ENCODE measurements at places on chromosomes 2 and 18.
A peak's percentile ranks its signal among the peaks of the same experiment; 100 is the strongest.

DNA sequence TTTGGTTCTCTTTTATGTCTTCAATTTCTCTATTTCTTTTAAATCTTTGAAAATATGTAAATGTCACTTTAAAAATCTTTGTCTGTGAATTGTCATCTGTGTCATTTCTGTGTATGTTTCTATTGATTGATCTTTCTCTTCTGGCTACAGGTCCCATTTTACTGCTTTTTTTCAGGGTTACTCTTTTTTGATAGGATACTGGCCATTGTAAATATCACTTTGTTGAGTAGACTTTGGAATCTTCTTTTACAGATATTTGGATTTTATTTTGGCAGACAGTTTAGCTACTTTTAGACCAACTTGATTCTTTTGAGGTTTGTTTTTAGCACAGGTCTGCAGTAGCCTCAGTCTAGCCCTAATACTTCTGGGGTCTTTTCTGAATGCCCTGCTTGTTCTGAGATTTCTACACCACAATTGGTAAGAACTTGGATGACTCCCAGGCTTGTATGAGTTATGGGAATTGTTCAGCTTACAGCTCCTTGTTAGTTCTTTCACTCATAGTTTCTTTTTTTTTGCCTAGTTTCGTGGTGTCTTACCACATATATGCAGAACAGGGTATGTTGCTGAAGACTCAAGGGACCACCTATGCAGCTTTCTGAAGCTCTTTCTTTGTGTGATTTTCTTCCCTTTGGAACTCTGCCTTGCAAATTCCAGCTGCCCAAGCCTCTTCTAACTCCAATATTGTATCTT is 122.2 kb downstream of the QPCT start:
- DNase-seq: no peak

DNA sequence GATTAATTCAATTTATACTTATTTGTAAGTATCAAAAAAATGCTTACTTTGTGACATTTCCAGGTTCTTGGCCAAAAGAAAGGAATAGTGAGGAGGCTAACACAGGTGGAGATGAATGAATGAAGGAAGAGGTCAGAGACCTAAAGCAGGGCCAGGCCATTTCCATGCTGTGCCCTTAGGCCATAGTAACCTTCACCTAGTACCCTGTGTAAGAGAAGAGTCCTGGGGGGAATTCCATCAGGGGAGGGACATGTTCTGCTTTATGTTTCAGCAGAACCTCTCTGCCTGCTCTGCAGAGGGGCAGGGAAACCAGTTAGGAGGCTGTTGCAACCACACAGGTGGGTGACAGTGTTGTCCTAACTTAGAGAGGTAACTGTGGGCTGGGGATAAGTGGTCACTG is 204.2 kb upstream of the CDH20 start:
- no peak for DNase-seq

DNA sequence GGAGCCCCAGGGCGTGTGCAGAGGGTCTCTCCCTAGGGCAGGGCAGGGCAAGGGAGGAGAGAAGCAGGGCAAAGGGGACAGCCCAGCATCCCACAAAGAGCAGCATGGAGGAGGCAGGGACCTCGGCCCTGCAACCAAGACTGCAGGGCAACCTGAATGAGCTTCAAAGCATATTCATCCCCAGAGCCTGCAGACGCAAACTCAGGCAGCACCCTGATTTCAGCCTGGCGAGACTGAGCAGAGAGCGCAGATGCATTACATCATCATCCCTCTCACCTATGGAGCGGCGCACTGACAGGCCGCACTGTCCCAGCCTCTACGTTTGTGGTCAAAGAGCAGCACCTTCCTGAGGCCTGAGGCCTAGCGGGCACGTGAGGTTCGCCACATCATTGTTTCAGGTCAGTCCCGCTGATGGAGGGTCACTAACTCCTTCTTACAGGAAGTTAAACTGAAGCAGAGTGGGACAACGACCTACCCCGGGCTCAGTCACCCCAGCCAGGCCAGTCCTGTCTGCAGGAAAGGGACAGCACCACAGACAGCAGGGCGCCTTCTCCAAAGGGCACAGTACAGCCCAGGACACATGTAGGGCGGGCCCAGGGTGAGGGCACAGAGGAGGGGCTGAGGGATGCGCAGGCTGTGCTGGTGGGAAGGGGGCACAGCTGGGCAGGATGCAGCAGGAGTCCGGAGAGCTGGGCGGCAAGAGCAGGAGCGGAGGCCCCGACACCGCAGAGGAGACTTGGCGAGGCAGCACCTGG is 67.2 kb upstream of the RAB6C start:
- no peak for DNase-seq

- peak; percentile 4 for DNase-seq
These were observed 32.2 kb upstream of the RBM44 start for GRCh38 chr2:237766340-237766739.

GRCh38 chr2:35220461-35220860 is 1135.1 kb upstream of the CRIM1 start:
- no peak for DNase-seq

DNA sequence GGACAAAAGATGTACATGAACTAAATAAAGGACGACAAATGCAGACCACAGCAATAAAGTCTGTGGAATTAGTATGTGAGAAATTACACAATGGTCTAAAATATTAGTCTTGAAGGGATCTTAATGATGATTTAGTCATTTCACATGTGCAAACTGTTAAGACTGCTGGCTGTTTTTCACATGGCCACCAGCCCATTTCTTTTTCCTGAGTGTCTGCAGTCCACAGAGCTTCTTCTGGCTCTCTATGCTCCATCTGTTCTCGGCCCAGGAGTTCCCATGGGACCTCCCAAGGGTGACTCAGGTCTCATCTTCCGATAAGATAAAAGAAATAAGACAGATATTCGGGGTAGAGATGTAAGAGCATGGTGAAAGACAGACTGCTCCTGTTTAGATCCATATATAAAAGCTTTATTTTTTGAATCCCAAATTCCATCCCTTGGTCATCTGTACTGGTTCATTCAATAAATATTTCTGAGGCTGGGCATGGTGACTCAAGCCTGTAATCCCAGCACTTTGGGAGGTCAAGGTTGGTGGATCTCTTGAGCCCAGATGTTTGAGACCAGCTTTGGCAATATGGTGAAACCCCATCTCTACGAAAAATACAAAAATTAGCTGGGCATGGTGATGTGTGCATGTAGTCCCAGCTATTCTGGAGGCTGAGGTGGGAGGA is 20.1 kb downstream of the IL1RL1 start:
- DNase-seq: no peak

DNA sequence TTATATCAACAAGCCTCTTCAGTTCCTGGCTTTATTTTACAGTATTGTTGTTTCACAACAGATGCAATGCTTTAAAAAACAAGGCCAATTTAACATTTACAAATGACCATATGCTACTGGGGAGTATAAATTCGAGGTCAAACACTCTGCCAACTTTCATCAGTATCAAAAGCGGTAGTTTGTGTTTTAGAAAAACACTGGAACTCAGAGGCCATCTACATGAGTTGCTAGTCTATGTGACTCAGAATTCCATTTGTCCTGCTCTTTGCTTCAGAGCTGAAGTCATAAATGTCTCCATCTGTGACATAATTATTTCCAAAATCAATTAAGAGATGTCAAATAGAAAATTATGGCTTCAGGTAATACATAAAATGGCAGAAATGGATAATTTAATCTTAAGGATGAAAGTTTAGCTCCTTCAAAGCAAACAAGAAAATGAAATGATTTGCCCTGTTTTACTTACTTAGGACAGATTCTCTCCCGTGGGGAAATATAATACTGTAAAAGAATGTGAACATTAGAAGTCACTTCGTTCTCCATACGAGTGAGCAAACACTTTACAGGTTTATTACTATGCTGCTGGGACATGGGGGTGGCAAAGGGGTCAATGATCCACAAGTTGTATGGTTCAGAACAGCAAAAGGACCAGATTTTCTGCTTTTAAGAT is 3.7 kb downstream of the MEX3C start:
- DNase-seq: no peak

GRCh38 chr18:64713284-64713683 is 564.4 kb upstream of the LINC00305 start:
- no peak for DNase-seq

DNA sequence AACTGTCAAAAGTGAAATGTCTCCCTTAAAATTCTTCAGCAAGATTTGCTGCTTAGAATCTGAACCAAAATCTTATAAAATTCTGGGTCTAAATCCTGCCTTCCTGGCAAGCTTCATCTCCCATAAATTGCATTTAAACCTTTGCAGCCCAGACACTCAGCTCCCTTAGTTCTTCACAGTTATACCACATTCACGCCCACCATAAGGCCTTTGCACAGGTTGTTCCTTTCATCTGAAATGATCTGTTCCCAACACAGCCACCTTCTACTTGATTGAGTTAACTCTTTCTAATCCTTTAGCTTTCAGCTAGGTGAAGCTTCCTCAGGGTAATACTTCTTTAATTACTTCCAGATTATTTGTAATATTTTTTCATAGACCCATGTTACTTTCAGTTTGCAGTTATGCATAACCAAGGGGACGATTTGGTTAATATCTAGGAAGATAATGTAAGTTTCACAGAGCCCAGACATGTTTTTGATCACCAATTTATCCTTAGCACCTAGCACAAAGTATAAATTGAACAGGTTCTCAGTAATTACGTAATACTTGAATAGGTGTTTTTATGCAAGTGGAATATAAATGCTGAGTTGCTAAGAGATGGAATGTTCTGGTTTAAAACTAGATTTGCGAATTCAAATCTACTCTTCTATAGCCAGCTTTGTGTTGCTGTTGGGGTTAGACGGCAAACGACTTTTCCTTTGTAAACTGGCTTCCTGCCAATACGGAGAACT is 779.7 kb upstream of the PKDCC start:
- no peak for DNase-seq

GRCh38 chr18:56853961-56854360 is 202.8 kb downstream of the WDR7 start:
- no peak for DNase-seq

DNA sequence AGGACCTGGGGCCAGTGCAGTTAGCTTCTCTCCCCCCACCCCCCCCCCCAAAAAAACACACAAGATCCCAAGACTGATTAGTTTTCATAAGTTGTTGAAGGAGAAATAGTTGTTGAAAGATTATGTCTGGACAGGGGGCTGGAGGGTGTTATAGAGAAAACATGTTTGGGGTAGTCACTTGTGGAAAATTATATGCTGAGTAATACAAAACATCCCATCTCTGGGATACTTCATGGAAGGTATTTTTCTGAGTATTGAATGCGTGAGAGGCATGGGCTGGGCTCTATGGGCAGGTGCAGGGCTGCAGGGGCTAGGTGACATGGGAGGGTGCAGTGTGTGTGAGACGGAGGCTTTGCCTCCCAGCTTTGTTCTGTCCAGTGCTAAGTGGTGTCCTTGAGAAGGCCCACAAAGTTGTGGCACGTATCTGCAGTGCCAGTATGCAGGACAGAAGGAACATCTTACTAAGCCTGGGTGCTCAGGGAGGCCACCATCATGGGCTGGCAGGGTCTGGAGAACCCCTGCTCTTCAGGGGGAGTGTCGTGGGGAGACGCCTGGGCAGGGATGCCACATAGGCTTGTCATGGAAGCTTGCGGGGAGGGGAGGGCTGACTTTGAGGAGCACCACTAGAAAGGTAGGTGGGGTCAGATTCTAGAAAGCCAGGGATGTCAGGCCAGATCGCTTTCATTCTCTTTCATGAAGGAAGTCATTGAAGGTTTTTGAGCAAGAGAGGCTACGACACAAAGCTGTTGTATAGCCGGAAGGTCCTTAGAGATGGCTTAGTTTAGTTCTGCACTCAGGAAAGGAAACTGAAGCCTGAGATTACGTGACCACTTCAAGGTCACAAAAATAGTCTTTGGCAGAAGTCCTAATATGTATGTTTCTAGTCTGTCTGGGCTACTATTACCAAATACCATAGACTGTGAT is 232.0 kb downstream of the LDLRAD4 start:
- no peak for DNase-seq

DNA sequence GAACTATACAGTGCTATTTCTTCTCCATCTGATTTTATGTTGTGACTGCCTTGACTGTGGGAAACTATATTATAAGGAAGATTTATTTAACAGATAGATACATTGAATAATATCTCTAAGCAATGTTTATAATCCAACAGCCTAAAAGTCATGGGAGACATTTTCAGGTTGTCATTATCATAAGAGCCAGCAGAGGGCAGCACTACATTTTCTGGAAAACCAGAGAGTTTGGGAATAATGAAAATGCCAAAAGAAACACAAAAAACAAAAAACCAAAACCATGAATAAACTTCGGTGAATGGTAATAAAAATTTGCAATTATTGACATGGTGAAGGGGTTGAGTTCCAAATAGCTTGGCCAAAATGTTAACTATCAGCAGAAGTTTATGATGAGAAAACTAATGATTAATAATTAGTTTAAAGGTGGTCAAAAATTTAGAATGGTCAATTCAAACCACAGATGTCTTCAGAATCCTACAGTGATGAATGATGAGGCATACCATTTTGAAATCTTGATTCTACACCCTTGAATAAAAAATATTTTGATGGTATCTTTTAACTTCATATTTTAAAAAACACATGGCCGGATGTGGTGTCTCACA is 4.7 kb downstream of the EEF1B2 start:
- no peak for DNase-seq

GRCh38 chr18:48913201-48913600 is 37.6 kb downstream of the SMAD7 start:
- DNase-seq: no peak

DNA sequence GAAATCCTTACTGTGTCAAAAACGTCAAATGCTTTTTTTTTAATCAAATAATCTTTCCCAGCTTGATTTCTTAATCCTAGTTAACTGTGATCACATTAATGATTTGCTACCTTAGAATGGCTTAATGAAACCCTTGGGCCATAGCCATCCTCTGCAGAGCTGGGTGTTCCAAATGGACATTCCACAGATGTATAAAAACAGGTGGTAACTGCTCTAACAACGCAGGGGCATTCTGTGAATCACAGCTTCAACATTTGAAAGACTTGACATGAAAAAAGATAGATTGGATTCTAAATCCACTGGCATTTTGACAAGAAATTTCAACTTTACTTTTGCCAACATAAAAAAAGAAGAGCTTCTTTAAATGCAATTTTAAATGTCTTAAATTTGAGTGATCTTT is 69.8 kb upstream of the RASGRP3 start:
- DNase-seq: no peak

DNA sequence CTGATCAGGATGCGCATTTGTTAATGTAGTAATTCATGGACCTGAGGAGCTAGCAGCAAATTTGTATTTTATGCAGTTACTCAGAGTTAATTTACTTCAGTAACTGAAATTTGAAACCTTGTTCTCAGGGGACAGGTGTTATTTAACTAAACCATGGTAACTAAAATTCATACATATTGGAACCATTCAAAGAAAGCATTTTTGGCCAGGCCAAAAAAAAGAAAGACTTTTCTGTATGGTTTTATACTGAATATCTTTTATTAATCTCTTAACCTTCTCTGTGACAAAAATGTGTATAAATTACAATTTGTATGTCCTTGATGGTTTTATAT is 4.4 kb upstream of the KLHL23 start:
- DNase-seq: no peak

DNA sequence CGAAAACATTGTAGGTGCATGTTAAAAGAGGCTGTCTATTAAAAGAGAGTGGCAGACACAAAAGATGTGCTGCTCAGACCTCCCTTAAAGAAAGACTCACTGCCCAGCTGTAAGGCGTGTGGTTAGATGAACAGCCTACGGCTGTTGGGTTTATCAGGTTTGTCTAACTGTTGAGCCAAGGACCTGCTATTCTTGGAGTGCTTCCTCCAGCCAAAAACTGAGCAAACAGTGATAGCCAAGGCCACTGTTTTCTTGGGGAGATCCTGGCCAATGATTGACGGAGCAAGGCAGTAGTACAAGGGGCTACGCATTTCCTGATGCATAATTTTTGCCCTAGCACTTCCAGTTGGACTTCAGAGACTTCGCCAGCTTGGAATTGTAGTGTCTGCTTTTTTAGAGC is 1.4 kb upstream of the RAB3GAP1 start:
- no peak for DNase-seq

All from D341Med (cell line).